CD4-positive, alpha-beta T cell treated with Interleukin-12 subunit alpha and Interleukin-12 subunit beta, for 1 hour (primary cell): ENCODE measurements at places on chromosomes 6 and 20.

DNA sequence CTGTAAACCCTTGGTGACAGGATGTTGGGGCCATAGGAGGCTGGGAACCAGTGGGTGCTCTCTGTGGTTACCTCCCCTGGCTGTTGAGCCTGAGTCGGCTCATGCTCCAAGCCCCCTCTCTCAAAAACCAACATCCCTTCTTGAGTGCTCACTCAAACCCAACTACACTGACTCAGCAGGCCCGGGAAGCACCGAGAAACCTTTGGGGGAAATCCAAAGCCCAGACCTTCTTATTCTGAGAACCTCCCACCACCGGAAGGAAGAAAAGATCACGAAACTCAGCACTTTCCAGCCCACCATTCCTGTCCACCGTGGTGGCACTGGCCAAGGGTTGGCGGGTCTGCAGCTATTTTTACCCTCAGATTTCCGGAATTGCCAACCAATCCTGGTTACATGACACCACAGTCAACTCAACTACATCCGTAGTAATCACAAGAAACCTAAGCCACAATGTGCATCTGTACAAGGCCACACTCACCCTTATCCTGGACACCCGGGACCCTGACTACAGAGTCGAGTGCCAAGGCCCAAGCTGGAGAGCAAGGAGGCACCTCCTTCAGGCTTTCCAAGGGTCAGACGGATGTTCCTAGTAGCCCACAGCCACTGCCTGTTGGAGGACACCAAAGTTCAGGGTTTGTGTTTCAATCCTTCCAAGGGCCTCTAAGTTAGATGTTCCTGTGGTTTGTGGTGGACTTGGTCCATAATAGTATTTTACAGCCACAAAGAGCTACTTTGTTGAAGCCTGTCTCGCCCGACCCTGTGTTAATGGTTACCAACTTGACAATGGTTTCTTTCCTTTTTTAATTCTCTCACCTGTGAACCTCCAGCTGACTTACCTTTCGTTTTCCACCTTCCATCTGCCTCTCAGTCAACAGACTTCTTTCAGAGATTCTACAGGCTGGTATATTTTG, 317.0 kb downstream of the CDC5L start:
- DNase-seq: no peak

- DNase-seq: no peak
Observed at GRCh38 chr6:90584636-90585255, 2.1 kb downstream of the MAP3K7 start.

- no peak for DNase-seq
Observed at GRCh38 chr6:106882601-106883518, 91.7 kb downstream of the CD24 start.

- DNase-seq: no peak
Observed at GRCh38 chr6:53441035-53441493, 92.3 kb upstream of the ELOVL5 start.

DNA sequence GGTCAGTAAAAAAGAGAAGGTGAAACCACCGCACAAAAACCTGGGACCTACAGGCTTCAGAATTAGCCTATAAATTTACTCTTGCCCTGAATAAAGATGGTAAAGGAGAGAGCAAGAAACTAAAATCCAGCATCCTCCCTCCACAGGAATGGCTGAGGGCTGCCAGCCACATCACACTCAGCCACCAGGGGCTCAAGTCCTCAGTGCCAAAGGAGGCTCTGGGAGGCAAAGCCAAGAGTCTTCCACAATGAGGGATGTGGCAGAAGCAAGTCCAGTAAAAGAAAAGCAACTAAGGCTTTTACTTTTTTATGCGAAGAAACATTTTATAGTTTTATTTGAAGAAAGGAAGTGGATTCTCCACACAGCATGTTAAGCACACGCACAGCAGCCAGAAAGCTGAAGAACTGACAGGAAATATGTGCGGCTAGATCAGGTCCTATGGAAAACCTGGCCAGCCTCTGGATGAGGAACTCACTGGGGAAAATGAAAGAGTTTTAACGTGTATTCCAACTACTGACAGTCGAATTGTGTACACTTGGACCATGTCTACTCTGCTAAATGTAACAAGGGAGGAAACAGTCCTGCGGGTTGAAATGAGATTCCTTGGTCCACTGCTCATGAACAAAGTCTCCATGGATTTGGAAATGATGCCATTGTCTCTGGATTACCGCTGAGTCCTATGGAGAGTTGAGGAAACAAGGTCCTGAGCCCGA, 219.4 kb upstream of the SSTR4 start:
- DNase-seq: no peak

GRCh38 chr20:24783631-24784492, 165.2 kb upstream of the CST7 start:
- DNase-seq: no peak

DNA sequence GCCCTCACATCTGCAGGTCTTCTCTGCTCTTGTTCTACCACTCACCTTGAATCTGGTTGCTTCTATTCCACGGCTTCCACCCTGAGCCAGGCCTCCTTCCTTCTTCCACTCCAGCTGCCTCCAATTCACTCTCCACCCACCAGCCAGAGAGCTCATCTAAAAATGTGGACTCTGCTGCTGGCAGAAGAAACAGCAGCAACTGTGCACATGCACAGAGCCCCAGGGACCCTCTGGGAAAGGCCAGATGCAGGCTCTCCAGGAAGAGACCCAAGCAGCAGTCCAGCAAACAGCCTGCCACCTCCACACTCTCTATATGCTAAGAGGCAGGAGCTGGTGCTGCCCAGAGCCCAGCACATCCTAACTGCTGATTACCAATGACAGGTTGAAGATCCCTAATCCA, 162.6 kb upstream of the TOP1 start:
- no peak for DNase-seq

- DNase-seq: no peak
Observed at GRCh38 chr6:128276311-128276710, 244.1 kb downstream of the PTPRK start.

DNA sequence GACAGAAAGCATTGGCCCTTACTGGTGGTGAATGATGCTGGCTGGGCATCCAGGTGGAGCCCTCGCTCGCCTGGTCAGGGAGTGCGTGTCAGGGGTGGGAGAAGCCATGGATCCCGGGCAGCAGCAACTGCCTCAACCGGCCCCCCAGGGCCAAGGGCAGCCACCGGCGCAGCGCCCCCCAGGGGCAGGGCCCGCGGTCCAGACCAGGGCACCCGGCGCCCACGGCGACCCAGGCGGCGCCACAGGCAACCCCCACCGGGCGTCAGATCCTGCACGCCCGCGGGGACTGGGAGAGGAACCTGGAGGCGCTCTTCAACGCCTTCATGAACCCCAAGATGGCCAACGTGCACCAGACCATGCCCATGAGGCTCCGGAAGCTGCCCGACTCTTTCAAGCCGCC, 101.7 kb upstream of the SAMD5 start:
- DNase-seq: no peak

DNA sequence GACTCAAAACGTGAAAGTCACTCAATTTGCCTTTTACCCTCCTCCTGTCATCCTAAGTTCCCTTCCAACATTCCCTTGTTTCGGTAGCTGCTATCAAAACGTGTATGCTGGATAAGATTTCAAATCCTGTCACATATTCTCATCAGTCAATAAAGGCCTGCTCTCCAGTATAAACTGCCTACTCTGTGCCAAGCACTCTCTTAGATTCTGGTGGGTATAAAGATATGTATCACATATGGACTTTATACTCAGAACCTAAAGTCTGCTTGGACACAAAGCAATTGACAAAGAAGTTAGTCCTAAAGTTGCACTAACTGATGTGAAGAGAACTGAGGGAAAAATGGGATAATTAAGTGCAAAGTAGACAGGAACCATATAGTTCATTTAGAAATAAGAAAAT, 476.6 kb upstream of the MARCKS start:
- no peak for DNase-seq

GRCh38 chr6:45655745-45656476, 278.2 kb upstream of the SUPT3H start:
- DNase-seq: no peak

DNA sequence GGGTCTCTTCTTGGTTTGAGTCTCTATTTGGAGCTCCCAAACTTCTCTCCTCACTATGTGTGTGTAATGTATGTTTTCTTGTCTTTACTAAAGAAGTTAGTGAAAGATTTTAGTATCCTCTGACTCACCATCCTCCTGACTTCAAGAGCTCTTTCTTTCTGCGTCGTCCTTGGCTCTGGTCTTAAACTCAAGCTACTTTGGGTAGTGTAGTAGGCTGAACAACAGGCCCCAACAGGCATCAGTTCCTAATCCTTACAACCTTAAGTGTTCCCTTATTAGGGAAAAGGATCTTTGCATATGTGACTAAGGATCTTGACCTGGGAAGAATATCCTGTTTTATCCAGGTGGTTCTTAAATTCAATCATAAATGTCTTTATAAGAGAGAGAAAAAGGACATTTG, 810.2 kb downstream of the MAFB start:
- DNase-seq: no peak

GRCh38 chr20:49675368-49676151, 38.1 kb downstream of the B4GALT5 start:
- no peak for DNase-seq

DNA sequence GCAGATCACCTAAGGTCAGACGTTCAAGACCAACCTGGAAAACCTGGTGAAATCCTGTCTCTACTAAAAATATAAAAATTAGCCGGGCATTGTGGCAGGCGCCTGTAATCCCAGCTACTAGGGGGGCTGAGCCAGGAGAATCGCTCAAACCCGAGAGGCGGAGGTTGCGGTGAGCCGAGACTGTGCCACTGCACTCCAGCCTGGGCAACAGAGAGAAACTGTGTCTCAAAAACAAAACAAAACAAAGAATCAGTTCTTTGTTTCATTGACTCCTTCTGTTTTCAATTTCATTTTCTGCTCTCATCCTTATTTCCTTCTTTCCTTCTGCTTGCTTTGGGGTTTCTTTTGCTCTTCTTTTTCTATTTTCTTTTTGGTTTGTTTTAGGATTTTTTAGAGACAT, 8.9 kb upstream of the TMEM14C start:
- DNase-seq: no peak

- DNase-seq: no peak
Observed at GRCh38 chr6:111753573-111753972, 119.7 kb downstream of the FYN start.

- no peak for DNase-seq
Observed at GRCh38 chr20:37515876-37516275, 5.2 kb upstream of the NNAT start.

DNA sequence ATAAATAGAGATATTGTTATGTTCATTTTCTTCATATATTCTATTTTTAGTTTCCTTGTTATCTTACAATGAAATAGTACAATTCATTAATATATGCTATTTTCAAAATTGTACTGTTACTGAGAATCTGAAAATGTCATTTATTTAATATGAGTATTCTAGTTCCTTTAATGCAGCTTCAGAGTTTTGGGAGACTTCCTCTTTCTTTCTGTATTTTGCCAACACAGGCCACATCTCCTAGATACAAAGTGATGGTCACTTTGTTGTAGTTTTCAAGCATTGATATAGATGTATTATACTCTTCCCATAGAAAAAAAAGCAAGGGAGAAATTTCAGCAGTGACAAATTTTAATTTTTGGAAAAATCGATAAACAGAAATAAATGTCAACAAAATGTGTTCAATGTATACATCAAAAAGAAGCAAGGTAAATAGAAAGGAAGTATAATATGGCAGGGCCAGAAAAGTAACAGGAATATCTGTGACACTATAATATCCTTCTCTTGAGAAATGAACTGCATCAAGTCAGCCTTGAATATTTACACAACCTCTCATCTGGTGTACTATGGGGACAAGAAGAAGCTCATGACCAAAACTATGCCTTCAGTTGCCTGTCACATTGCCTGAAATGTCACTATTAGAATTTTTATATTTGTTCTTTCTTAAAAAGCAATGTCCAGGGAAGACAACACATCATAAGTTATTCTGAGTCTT, 396.0 kb downstream of the TBC1D32 start:
- DNase-seq: no peak

- no peak for DNase-seq
Observed at GRCh38 chr6:39439342-39440038, 117.0 kb upstream of the KCNK16 start.

- DNase-seq: no peak
Observed at GRCh38 chr20:19304886-19305415, 92.5 kb downstream of the SLC24A3 start.

DNA sequence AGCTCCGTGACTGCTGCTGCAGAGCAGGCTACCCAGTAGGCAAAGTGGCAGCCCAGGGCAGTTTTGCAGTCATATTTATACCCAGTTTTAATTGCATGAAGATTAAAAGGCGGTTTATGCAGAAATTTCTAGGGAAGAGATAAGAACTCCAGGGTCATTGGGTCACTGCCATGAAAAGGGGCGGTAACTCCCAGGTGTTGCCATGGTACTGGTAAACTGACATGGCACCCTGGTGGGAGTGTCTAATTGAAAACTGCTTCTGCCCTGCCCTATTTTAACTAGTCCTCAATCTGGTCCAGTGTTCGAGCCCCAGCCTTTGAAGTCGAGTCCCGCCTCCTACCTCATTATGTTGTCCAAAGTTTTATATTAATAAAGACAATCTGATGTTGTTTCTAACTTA, 75.0 kb upstream of the FUCA2 start:
- DNase-seq: no peak

DNA sequence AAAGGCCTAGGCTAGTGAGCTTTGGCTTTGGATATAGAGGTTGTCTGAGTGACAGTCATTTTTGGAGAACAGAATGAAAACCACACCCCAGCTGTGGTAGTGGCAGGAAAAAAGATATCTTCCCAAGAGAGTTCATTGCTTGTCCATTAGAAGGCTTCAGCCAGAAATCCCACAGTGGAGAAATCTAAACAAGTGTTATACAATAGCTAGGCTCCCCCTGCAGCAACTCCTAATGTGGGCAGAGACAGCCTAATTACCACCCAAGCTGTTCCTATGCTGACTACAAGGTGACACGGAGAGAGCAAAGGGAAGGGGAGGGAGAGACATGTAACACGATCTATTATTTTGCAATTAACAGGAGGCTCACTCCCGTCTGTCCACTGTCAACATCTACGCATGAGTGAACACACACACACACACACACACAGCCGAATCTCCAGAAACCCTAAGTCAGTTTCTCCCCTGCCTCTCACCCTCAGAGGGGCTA, 147.5 kb upstream of the TCF21 start:
- DNase-seq: no peak

- DNase-seq: no peak
Observed at GRCh38 chr6:68252632-68253031, 382.4 kb upstream of the ADGRB3 start.

DNA sequence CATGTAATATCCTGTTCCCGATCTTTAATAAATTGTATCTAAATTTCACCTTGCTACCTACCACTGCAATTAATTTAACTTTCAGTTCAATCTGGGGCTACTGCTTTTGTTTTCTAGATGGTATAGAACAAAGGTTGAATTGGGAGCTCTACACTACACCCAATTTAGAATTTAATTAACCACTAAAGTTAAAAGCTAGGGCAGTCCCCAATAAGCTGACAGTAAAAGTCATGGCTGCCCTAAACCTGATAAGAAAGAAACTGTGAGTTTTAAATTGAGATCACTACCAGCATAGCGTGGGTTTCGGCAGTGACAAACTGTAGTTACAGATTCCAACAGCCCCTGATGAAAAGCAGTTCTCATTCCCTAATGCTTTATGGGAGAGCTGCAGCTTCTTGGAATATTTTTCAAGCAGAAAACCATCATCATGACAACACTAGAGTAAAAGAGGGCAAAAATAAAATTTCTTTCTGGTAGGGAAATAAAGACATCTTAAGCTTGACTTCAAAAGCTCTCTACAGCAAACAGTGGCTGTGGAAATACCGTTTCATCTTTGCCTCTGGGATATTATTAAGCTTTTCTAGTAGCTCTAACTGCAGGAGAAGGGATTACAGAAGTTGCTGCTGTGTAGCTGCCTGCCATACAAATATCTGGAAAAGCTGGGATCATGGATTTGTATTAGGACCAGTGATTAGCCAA, 1372.1 kb downstream of the EPHA7 start:
- DNase-seq: no peak
